H1 (cell line): ENCODE measurements at places on chromosomes 1 and 21. TPM values are rescaled to one million over a fixed set of nuclear protein-coding genes. Genes with fewer than 3 reads are reported as not detected.
A peak's percentile ranks its signal among the peaks of the same experiment; 100 is the strongest.

GRCh38 chr1:30613188-30613587, 110.2 kb downstream of the MATN1 start:
- no peak overlapping the region for H3K4me3 ChIP-seq
- no peaks in the 10 kb centered on the region for H3K36me3 ChIP-seq
- DNase-seq: no peak

DNA sequence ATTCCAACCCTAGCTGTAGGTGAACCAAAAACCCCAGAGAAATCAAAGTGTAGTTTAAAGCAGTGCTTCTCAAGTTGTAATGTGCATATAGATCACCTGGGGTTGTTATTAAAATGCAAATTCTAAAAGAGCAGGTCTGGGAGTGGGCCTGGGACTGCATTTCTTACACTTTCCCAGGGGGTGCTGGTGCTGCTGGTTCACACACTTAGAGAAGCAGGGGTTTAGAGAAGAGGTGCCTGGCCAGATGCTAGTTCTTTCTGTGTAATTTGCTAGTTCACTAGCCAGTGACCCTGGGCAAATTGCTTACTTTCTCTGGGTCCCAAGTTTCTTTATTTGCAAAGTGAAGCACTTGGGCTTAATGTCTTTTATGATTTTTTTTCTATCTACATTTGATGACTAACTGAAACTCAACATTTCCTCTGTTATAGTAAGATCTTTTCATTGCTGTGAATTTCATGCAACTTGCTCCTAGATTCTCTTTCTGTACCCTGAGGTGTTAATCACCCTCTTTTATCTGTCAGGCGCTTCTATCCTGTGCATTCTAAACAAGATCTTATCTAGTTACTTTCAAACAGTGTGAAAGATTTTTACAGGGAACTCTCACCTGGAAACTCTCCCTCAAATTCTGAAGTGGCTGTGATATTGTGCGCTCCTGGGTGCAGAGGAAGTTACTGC, 141.9 kb upstream of the UBE2U start:
- no peaks in the 10 kb centered on the region for H3K36me3 ChIP-seq
- no peak overlapping the region; the same call in 1 of the 2 replicates for H3K4me3 ChIP-seq
- H3K27ac ChIP-seq: no peak overlapping the region
- H3K27me3 ChIP-seq: no peaks in the 10 kb centered on the region; the same call in 1 of the 2 replicates
- peaks cover 2% of the 10 kb centered on the region for H3K4me1 ChIP-seq

DNA sequence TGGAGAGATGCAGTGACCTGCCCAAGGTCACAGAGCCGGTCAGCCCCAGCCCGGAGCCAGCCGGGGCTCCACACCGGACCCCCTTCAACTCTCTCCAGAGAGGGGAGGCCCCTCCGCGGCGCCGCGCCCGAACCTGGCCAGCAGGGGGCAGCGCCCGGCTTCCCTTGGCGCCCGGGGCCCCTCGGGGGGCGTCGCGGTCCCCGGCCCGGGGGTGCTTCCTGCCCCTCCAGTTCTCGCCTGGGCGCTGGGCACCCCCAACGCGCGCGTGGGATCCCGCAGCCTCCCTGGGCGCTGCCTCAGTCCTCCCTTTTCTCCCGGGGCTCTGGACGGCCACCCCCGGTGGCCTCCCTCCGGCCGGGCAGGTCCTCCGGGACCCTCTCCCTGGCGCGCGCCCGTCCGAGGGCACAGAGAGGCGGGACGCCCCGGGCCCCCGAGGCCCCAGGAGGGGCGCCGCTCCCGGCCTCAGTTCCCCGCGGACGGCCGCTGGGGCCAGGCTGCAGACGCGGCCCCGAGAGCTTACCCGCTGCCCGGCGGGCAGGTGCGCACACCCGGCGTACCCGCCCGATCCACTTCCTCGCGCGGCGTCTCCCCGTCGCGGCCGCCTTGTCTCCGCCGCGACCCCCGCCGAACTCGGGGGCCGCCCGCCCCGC, 406 bp downstream of the HTR1D start:
- H3K36me3 ChIP-seq: no peaks in the 10 kb centered on the region
- DNase-seq: peak; percentile 88
- H3K4me3 ChIP-seq: peak overlapping the region; percentile 72
- H3K27ac ChIP-seq: no peak overlapping the region

- H3K4me1 ChIP-seq: no peaks in the 10 kb centered on the region
- peaks cover 64% of the 10 kb centered on the region for H3K36me3 ChIP-seq
- H3K27ac ChIP-seq: no peak overlapping the region
- no peaks in the 10 kb centered on the region for H3K27me3 ChIP-seq
- H3K4me3 ChIP-seq: no peak overlapping the region
Observed at GRCh38 chr1:225990705-225991464, 8.3 kb downstream of the SDE2 start.

- no peaks in the 10 kb centered on the region for H3K27me3 ChIP-seq
- DNase-seq: no peak
- H3K27ac ChIP-seq: no peak overlapping the region
- H3K4me1 ChIP-seq: no peaks in the 10 kb centered on the region
- no peaks in the 10 kb centered on the region for H3K36me3 ChIP-seq
Observed at GRCh38 chr1:104780470-104781078, 1030.9 kb downstream of the AMY1C start.

The CR1 gene
- total RNA-seq: 0.10 and 0.22 TPM in 2 replicates

The PLD5 gene
- total RNA-seq: 7.5 and 8.5 TPM in 2 replicates

DNA sequence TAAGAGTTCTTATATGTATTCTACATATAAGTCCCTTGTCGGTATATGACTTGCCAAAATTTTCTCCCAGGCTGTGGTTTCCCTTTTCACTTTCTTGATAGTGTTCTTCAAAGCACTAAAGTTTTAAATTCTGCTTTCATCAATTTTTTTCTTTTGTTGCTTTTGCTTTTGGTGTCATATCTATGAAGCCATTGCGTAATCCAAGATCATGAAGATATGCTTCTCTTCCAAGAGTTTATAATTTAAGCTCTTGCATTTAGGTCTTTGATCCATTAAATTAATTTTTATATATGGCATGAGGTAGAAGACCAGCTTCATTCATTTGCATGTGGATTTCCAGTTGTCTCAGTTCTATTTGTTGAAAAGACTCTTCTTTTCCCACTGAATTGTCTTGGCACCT, 22.2 kb downstream of the DESI2 start:
- no peaks in the 10 kb centered on the region for H3K4me1 ChIP-seq
- H3K4me3 ChIP-seq: no peak overlapping the region
- H3K27ac ChIP-seq: no peak overlapping the region
- H3K36me3 ChIP-seq: 0 out of 2 replicates have a peak, but pooled peaks cover 2% of the 10 kb centered on the region

DNA sequence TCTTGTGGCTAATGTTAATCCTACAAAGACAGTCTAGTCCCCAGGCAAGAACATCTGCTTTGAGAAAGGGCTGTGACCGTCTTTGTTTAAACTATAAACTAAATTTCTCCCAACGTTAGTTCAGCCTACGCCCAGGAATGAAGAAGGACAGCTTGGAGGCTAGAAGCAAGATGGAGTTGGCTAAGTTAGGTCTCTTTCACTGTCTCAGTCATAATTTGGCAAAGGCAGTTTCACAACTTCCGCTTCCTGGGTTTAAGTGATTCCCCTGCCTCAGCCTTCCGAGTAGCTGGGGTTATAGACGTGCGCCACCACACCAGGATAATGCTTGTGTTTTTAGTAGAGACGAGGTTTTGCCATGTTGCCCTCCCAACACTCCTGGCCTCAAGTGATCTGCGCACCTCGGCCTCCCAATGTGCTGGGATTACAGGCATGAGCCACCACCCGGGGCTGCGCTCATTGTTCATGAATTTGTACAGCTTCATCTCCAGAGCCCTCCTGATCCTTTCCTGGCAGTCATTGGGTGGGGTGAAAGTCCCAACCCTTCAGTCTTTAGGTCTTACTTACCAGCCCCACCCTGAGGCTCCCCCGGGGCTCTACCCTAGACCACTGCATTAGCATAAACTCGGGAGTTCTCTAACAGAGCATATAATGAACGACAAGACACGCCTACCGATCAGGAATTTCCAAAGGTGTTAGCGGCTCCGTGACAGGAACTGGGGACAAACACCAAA, 4.9 kb upstream of the MASP2 start:
- H3K4me3 ChIP-seq: no peak overlapping the region
- H3K36me3 ChIP-seq: peaks cover 6% of the 10 kb centered on the region
- no peak overlapping the region for H3K27ac ChIP-seq
- no peak for DNase-seq
- peaks cover 12% of the 10 kb centered on the region for H3K4me1 ChIP-seq
- no peaks in the 10 kb centered on the region for H3K27me3 ChIP-seq

DNA sequence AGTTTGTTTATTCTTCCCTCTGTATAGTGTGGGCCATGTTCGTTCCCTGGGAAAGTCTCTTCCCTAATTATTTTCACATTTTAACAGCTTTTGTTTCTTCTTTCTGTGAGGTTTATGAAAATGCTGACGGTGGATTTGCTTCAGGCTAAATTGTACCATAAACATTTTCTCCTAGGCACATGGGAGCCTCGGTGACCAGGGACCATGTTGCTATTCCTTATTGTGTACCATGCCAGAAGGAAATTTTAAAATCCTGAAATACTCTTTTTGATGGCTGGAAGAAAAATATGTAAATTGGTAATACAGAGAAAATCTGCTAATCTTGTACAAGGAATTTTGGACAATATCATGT, 230.1 kb upstream of the JUN start:
- no peaks in the 10 kb centered on the region for H3K36me3 ChIP-seq
- H3K4me1 ChIP-seq: peaks cover 8% of the 10 kb centered on the region
- peak overlapping the region; percentile 18; the same call in 1 of the 2 replicates for H3K4me3 ChIP-seq
- H3K27ac ChIP-seq: no peak overlapping the region

DNA sequence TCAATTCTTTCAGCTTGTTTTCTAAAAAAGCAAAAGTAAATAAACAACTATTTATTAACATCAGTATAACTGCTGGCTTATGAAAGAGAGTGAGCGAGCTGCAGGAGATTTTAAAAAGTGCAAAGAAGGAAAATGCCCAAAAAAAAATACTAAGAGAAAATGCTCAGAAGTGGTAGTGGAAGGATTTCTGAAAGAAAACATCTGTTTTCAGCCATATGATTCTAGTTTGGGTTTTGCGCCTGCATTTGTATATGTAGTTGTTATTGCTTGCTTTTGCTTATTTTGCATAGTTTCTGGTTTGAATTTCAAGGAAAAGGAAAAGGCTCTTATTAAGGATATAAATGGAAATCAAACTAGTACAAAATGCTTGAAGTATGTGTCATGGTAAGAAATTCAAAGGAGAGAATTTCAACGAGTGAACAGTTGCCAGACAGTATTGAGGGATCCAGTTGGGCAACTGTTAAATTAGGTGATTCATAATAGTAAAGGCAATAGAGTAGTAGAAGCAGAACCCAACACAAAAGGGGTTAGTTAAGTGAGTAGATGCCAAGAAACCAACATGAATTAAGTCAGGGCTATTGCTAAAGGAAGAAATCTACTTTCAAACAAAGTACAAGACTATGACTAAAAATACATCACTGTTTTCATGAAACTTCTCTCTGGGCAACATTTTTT, 1.2 kb downstream of the GBP5 start:
- no peaks in the 10 kb centered on the region for H3K36me3 ChIP-seq
- no peak for DNase-seq
- H3K27me3 ChIP-seq: no peaks in the 10 kb centered on the region
- no peaks in the 10 kb centered on the region for H3K4me1 ChIP-seq
- no peak overlapping the region for H3K27ac ChIP-seq
- no peak overlapping the region for H3K4me3 ChIP-seq

DNA sequence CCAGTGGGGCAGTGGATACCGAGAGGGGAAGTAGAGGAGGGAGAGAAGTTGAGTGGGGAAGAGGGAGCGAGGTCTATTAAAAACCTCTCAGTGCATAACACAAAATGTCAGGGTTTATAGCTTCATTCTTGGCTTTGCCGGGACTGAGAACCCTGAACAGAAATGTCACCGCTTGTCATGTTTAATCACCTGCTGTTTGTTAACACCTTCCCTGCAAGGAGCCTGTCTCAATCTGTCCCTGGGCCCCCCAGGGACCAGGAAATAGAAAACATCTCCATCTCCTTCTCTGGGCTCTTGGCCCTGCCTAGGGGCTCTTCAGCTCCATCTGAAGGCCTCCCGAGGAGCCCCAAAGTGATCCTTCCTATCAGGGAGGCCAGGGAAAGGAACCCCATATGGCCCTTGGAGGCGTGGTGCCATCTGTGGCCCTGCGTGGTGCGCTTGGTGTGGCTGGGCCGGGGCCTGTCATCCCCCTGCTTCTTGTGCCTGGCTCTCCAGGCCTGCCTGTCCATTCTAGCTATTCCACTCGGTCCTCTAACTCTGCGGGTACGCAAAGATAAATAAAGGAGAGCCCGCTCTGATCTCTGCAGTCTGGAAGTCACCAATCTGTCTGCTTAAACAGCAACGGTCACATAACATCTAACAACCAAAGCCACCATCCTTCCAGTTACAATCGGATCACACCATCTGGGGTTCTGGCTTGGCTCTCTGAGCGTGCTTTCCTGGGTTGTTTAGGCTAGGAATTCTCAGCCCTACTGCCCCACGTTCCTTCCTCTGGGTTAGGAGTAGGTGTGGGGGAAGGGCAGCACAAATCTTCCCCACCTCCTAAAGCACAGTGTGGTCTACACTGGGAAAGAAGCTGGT, 113.8 kb downstream of the CASZ1 start:
- no peak overlapping the region for H3K27ac ChIP-seq
- H3K36me3 ChIP-seq: no peaks in the 10 kb centered on the region
- no peaks in the 10 kb centered on the region for H3K27me3 ChIP-seq
- H3K4me1 ChIP-seq: peaks cover 47% of the 10 kb centered on the region
- no peak overlapping the region for H3K4me3 ChIP-seq
- no peak for DNase-seq

- H3K27me3 ChIP-seq: no peaks in the 10 kb centered on the region
- no peak overlapping the region for H3K27ac ChIP-seq
- H3K4me1 ChIP-seq: no peaks in the 10 kb centered on the region
Observed at GRCh38 chr1:193519922-193520321, 333.5 kb upstream of the B3GALT2 start.

DNA sequence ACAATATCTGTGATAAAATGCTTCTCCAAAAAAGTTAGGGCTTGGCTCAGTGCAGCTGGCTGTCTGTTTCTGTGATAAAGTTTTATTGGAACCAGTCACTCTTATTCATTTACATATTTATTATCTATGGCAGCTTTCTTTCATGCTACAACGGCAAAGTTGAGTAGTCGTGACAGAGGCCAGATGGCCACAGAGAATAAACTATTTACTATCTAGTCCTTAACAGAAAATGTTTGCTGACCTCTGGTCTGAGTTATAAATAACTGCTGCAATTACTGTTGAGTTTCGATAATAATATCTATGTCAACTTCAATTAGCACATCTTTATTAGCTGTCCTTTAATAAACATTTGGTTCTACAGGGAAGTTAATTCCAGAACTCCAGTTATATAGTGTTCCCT, 180.2 kb upstream of the RUNX1 start:
- no peaks in the 10 kb centered on the region for H3K27me3 ChIP-seq
- peaks cover 4% of the 10 kb centered on the region; the same call in 1 of the 2 replicates for H3K4me1 ChIP-seq
- no peak overlapping the region for H3K4me3 ChIP-seq
- DNase-seq: no peak

DNA sequence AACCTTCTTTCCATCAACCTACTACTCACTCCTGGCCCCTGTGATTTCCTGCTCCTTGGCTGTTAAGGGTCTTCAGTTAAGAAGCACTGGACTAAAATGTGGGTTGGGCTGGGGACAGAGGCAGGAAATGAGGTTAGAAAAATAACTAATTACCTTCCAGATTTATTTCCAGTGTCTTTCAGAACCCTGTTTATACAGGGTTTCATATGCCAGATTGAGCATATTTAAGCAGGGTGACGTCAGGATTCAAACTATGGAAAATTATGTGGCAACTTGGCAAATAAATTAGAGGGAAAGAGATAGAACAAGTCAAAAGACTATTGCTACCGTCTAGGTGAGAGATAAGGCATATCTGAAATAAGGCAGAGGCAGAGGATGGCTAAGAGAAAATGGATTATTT, 11.7 kb upstream of the MCOLN3 start:
- H3K36me3 ChIP-seq: no peaks in the 10 kb centered on the region
- no peaks in the 10 kb centered on the region for H3K27me3 ChIP-seq
- H3K4me1 ChIP-seq: peaks cover 3% of the 10 kb centered on the region
- H3K27ac ChIP-seq: no peak overlapping the region
- no peak overlapping the region for H3K4me3 ChIP-seq
